SJCRH30 (cell line): ENCODE measurements at places on chromosomes 6 and 20. TPM values are rescaled to one million over a fixed set of nuclear protein-coding genes. Genes with fewer than 3 reads are reported as not detected.

DNA sequence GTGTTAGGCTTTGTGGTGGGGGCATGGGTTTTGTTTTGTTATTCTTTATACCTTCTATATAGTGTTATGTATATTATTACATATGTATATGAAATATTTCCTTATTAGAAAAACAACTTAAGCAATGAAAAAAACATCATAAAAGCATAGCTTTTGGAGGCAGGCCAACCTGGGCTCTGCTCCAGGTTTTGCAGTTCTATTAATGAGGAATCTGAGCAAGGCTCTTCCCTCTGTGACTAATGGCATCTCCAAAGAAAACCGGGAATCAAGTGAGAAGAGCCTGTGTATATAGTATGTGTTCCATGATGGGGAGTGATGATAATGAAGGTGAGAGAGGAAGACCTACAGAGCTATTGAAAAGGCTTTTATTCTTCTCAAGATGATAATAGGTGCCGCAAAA lies 291.1 kb downstream of the CLIC5 start:
- no peaks in the 10 kb centered on the region for H3K27me3 ChIP-seq
- peak overlapping the region; percentile 23; the same call in 1 of the 2 replicates for H3K27ac ChIP-seq
- H3K4me1 ChIP-seq, result peaks cover 29% of the 10 kb centered on the region
- no peaks in the 10 kb centered on the region for H3K36me3 ChIP-seq

The FUT9 gene
- total RNA-seq, result not detected in 2 replicates

The PPP1R14C gene
- 0.05 TPM in 1 of 2 replicates, not detected in the other for total RNA-seq

DNA sequence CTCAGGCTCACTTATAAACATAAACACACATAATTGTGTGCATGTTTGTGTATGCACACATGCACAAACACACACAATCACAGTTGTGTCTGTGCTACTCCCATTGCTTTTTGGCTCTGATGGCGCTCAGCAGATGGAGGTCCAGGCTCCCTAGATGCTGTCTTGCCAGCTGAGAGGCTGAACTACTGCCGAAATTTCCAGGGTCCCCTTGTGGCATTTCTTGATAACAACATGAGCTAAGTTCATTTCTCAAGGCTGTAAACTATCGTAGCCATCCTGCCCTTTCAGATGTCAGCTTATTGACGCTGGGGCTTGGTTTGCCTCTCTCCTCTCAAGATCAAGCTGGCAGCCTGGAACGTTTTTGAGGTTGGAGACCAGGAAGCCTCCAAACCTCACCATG lies 313.9 kb upstream of the RNF24 start:
- no peak overlapping the region for H3K4me3 ChIP-seq

DNA sequence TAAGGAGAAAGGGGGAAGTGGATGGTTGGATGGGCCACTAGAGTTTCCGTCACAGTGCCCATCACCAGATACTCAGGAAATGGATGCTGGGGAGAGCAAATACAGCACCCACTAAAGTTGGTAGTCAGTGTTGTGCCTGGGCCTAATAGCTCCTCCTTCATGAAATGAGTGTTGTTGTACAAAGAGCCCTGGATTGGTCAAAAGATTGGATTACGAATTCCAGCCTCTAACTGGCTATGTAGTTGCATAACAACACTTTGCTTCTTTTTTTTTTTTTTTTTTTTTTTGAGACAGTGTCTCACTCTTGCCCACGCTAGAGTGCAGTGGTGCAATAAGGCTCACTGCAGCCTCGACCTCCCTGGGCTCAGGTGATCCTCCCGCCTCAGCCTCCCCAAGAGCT lies 27.4 kb downstream of the KCNG1 start:
- no peaks in the 10 kb centered on the region for H3K36me3 ChIP-seq
- no peak overlapping the region for H3K4me3 ChIP-seq
- no peak overlapping the region for H3K27ac ChIP-seq
